NCI-H82 (cell line): ENCODE measurements at places on chromosomes 12 and 14.
A peak's percentile ranks its signal among the peaks of the same experiment; 100 is the strongest.

DNA sequence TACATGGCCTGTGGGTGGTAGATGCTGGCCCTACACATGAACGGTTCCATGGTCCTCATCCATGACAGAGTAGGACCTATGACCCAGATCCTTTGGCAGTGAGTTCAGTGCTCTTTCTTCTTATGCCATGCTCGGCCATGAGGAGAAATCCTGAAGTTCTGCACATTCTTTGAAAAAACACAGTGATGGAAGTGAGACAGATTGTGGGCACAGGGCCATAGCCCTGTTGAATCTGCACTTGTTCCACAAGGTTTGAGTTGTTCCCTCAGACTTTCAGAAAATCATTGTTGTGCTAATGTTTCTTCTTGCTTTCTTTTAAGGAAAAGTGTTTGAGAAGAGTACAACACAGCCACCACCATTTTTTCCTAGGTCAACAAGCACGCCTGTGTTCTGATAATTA is 180.0 kb downstream of the C12orf75 start:
- no peak for DNase-seq

DNA sequence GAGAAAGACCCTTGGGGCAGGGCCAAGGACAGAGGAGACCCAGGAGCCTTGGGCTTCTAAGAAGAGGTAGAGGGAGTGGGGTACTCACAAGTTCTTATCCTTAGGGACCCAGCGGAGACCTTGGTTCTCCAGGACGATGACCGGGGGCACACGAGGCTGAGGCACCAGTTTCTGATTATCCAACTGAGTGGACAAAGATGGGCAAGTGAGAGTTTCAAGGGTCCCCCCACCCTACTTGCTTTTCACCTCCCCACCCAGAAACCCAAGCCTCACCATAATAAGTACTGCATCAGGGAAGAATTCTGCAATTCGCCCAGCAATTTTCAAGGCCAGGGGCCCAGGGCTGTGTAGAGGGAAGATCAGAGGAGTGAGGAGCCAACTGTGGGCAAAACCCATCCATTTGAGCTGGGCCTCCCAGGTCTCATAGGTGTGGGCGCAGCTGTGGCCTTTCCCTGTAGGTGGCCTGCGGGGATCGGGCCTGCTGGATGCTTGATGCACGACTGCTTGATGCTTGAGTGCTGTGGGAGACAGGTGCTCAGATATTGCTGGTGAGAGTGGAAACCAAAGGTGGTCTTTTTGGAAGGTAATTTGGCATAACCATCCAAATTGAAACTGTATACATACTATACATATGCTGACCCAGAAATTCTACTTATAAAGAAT is 2.0 kb downstream of the EMC9 start:
- peak; percentile 2 for DNase-seq

GRCh38 chr12:59085690-59086089 is 165.4 kb upstream of the LRIG3 start:
- DNase-seq: no peak

GRCh38 chr12:2064071-2064507 is 11.3 kb downstream of the CACNA1C start:
- DNase-seq: no peak

DNA sequence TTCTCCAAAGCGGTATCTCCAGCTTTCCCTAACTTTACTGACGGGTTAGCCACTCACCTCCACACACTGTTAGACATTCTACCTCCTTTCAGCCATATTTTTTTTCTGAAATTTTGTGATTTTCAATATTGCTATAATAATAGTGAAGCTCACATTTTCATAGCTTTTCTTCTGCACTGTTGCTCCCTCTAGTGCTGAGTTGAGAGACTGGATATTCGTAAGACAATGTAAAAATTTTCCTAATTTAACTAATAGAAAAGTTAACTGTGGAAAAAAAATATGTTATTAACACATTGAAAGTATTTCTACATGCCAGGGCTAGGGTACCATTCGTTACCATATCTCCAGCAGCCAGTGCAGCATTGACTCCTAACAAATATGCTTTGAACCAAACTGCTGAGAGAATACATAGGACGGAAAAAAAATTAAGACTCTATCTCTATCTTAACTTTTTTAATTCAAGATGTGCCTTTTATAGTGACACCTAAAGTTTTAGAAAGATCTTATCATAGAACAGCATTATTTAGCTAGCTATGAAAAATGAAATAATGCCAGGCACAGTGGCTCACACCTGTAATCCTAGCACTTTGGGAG is 48.7 kb upstream of the ABCC9 start:
- DNase-seq: peak; percentile 10

DNA sequence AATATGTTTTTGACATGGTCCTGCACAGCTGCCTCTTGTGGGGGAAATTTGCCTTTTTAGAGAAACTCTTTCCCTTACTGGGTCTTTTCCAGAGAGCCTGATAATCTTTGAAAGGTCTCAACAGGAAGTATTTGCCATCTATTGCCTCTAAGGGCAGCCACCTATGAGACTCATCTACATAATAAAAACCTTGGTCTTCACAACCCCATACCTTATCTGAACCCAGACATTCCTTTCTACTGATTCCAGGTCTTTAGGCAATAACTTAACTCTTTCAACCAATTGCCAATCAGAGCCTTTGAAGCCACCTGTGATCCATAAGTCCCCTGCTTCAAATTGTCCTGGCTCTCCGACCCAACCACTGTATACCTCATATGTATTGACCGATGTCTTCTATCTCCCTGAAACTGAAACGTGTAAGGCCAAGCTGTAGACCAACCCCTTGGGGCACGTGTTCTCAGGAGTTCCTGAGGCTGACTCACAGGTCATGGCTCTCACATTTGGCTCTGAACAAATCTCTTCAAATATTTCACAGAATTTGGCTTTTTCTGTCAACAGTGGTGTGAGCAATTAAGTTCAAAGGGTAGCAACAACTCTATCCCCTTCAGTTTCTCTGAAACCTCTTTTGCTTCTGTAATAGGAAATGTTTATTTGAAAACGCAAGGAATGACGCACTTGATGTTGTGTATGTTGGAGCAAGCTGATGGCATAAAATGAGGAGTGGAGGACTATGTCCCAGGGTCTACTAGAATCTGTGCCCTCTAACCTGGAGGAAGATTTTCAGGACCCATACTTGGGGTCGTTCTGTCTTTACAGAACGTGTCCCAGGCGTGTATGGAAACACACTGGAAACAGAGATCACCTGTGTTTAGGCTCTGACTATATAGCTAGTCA is 49.2 kb upstream of the EIF5 start:
- DNase-seq: no peak

DNA sequence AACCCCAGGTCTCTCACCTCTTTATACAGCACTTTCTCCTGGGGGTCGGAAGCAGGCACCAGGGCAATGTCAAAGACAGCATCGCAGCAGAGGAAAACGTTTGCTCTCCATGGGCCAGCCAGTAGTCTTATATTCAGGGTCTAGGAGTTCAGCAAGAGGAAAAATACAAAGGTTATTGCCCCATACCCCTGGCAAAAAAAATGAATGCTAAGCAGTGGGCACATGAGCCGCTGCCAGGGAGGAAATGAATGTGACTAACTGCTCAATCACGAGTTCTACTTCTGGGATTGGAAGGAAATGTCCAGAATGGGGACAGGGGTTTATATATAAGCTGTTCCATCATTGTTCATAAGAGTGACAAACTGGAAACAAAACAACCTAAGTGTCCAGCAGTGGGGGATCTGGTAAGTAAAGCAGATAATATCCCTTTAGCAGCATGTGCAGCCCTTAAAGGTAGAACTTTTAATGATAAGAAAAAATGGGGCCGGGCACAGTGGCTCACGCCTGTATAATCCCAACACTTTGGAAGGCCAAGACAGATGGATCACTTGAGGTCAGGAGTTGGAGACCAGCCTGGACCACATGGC is 53.8 kb downstream of the PHETA1 start:
- DNase-seq: no peak

GRCh38 chr12:65536876-65537681 is 258.6 kb downstream of the MSRB3 start:
- no peak for DNase-seq
